ENCODE measurements at places on chromosomes 6 and 20.

GRCh38 chr20:50415516-50416268 lies 94.5 kb upstream of the PTPN1 start:
- no peak for DNase-seq

GRCh38 chr6:140660295-140660694 lies 1285.8 kb upstream of the CITED2 start:
- no peak for DNase-seq

DNA sequence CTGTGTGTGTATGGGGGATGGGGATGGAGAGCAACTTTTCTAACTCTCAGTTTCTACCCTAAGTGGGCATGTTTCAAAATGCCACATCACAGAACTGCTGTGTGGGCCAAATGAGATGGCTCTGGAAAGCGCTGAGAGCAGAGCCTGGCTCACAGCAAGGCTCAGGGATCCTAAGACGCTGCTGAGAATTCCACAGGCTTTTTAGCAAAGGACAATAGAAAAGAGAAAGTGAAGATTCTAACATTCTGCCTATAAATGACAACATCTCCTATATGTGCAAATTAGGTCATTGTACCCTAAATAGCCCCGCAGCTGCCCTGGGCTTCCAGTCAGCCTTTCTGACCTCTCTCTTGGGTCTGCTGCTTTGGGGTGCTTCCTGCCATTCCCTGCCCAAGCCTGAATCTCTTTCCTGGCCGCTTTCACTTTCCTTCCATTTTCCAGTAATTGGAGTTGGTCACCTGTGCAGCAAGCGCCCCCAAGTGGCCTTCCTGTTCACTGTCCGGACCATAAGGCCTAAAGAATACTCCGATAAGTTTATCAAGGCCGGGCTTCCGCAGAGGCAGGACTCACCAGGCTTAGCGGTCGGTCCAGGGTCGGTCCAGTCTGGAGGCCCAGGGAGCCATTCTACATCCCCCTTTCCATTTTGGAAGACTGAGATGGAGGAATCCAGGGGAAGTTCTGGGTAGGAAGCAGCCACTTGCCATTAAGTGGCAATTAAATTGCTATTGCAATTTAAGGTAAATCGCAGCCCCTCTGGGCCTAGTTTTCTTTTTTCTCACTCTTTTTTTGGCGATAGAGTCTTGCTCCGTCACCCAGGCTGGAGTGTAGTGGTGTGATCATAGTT lies 6.7 kb upstream of the DDR1 start:
- DNase-seq: peak; percentile 80

DNA sequence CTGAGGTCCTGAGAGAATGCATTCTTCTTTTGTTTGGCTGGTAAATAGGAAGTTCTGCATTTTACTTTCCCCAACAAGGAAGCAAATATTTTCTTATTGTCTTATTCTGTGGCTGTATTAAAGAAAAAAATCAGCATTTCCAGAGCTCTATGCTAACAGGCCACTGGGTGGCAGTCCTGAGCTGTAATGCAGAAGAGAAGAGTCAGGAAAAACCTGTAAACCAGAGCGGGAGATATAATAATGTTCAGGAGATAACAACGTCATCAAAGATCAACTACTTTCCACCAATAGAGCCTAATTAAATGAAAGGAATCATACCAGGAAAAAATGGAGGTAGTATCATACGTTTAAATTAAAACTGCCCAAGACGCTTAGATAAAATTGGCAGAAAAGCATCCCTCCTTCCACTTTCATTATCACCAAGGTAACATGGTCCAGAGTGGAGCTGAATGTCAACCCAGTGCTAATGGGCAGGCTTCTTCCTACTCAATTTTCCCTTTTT lies 55.6 kb upstream of the CARMIL1 start:
- peak; percentile 63 for DNase-seq

GRCh38 chr6:340991-341827 lies 48.9 kb downstream of the DUSP22 start:
- no peak for DNase-seq

DNA sequence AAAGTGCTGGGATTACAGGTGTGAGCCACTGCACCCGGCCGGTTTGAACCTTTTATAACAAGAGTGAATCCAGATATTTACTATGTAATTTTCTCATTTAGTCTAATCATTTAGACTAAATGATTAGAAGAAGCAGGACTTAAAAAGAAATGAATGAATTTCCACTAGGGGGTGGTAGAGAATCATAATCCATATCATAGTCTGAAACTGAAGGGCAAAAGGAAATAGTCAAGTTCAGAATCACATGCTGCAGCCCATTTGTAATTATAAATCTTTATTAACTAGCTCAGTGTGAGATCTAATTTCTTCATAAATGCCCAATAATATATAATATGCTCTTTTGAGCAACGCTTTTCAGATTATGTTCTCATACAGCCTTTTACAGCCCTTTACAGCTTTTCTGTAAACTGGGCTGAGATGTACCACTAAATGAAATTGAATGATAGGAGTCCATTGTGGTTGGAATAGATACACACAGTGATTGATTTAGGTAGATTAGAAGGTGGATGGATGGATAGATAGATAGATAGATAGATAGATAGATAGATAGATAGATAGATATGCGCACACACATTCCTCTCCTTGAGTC lies 31.8 kb downstream of the PSMB9 start:
- no peak for DNase-seq

GRCh38 chr6:125519367-125519766 lies 217.6 kb upstream of the HDDC2 start:
- DNase-seq: no peak

DNA sequence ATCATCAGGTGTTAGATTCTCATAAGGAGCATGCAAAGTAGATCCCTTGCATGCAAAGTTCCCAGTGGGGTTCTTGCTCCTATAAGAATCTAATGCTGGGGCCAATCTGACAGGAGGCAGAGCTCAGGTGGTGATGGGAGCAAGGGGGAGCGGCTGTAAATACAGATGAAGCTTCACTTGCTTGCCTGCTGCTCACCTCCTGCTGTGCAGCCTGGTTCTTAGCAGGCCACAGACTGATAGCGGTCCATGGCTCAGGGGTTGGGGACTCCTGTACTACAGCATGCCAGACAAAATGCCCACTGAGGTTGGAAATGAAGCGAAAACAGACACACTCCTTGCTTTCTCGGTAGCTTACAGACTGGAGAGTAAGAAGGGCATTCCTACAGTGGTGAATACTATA lies 386.8 kb downstream of the PLCB1 start:
- no peak for DNase-seq

DNA sequence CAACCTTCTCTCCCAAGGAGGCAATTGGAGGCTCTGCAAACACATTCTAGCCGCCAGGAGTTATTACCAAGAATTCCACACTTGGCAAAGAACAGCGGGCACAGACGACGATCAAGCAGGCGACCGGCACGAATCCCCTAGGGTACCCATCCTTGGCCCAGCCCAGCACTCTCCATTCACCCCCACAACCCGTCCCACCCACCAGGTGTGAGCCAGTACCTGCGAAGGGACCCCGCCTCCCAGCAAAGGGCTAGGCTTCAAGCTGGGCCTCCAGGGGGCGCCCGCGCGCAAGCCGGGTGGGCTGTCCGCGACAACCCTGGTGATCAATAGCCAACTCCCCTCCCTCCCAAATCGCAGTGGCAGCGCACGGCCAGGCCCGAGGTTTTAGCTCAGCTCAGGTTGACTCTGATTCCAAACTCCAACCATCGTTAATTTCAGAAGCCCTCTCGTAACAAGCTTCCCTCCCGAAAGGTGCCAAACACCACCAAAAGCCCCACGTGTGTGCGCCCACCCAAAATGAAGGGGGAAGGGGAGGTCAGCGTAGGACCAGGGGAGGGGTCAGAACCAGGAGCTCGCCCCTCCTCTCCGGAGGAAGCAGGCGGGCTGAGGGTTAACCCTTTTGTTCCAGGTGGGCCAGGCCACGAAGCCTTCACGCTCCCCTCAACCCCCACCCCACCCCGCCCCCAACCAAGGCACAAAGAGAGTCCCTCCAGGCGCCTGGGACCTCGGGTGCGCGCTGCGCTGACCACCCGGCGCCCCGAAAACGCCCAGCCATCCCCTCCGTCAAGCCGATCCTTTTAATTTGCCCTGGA lies 2.1 kb downstream of the SALL4 start:
- peak; percentile 82 for DNase-seq

GRCh38 chr6:138293428-138294395 lies 75.4 kb upstream of the PBOV1 start:
- no peak for DNase-seq

DNA sequence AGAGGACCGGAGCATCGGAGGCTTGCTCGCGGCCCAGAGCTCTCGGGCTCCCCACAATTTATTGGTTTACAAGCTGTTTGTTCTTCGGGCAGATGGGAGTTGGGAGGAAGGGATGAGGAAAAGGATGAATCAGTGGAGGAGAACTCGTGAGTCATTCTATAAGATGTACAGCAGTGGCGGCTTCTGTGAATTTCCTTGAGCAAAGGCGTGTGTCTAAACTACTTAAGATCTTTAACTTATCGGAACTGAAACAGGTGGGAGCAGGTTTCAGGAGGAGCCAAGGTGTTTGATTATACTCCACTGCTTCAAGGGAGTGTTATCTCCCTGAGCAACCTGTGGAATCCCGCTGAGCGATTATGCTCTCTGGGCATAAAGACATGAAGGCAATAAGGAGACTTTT lies 50.5 kb upstream of the IBTK start:
- DNase-seq: no peak

DNA sequence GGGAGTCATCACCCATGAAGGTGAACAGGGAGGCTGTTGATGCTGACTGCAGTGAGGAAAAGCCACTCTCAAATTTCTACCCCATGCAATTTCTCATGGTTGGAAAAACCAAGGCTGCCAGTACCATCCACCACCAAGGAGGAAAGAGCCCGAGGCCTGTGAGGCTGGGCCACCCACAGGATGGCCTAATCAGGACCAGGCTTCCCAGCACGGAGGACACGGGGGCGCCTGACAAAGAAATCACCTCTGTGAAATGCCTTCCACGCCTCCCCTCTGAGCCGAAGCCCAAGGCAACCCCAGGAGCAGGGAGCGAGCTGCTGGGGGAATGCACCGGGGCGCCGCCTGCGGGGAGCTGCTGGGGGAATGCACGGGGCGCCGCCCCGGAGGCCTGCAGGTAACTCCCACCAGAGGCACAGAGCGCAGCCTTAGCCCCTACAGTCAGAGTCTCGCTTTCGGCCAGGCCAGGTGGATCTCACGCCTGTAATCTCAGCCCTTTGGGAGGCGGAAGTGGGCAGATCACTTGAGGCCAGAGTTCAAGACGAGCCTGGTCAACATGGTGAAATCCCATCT lies 26.9 kb downstream of the FOXF2 start:
- DNase-seq: no peak

Measured in activated naive CD8-positive, alpha-beta T cell treated with anti-CD3 and anti-CD28 coated beads, Interleukin-2, amount 10 ng/mL, durations not matched to agents 7 days and 5 days (primary cell).